ENCODE measurements at places on chromosomes 3 and 15.

GRCh38 chr3:141274411-141275031, 42.9 kb downstream of the PXYLP1 start:
- DNase-seq, result peak; percentile 56

DNA sequence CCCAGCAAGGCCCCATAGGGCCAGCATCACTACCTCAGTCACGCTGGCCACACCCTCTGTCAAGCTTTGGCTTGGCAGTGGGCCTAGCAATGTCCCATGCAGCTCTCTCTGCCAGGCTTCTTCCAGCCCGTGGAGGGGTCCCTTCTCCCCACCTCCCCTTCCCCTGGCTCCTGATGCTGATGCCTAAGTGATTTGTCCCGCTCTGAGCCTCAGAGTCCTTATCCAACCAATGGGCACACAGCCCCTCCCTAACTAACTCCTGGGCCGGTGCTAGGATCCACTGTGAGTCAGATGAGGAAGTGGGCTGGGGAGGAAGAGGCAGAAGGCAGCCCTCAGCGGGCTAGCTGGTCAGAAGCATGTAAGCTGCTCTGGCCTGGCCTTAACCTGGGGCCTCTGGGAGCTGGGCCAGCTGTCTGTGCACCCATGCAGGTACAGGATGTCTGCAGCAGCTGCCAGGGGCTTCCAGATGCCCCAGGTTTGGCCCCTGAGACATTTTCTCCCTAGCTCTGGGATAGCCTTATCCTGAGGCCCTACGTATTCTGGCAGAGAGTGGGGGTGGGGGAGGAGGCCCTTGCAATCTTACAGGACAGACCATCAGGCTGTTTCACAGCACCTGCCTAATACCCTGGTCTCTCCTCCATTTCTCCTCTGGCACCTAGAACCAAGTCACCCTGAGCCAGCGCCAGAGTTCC, 740 bp upstream of the ZBTB47 start:
- DNase-seq, result peak; percentile 91

DNA sequence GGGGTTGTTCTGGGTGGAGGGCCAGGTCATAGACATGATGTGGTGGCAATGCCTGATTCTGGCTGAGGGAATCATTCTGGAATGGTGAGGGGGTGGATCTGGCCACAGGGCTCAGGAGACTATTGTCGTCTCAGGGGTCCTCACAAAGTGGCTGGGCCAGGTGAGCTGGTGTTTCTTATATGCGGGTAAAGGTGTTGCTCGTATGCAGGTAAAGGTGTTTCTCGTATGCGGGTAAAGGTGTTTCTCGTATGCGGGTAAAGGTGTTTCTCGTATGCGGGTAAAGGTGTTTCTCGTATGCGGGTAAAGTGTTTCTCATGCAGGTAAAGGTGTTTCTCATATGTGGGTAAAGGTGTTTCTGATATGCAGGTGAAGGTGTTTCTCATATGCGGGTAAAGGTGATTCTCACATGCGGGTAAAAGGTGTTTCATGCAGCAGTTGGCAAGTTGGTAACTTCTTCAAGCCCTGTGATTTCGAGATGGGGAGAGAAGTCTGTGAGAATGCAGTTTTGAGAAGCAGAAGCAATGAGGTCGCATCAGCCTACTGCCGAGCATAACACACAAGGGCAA, 10.5 kb upstream of the MUC4 start:
- DNase-seq, result no peak

DNA sequence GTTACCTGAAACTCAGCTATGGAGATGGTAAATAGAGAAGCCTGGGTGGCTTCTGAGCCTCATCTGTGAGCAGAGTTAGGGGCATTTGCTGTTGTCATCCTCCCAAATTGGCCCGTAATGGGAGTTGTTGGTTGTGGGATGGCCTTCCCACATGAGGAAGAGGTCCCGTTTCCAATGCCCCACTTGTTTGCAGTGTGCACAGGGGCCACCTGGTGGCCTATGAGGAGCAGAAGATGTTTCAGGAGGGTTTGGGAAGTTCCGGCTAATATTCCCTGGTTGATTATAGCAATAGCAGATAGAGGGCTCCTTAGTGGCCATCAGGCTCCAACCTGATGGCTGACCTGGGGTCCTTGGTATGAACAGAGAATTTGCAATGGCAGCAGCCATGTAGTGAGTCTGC, 1546.5 kb downstream of the OTOL1 start:
- DNase-seq, result no peak

- DNase-seq, result no peak
Measured at GRCh38 chr3:115974940-115975339, 351.6 kb downstream of the GAP43 start.

- DNase-seq, result no peak
Measured at GRCh38 chr3:47098910-47099309, 65.0 kb downstream of the SETD2 start.

GRCh38 chr3:9946112-9947024, 5.8 kb downstream of the PRRT3 start:
- DNase-seq, result no peak

- no peak for DNase-seq
Measured at GRCh38 chr15:59300618-59301139, 72.0 kb downstream of the MYO1E start.

DNA sequence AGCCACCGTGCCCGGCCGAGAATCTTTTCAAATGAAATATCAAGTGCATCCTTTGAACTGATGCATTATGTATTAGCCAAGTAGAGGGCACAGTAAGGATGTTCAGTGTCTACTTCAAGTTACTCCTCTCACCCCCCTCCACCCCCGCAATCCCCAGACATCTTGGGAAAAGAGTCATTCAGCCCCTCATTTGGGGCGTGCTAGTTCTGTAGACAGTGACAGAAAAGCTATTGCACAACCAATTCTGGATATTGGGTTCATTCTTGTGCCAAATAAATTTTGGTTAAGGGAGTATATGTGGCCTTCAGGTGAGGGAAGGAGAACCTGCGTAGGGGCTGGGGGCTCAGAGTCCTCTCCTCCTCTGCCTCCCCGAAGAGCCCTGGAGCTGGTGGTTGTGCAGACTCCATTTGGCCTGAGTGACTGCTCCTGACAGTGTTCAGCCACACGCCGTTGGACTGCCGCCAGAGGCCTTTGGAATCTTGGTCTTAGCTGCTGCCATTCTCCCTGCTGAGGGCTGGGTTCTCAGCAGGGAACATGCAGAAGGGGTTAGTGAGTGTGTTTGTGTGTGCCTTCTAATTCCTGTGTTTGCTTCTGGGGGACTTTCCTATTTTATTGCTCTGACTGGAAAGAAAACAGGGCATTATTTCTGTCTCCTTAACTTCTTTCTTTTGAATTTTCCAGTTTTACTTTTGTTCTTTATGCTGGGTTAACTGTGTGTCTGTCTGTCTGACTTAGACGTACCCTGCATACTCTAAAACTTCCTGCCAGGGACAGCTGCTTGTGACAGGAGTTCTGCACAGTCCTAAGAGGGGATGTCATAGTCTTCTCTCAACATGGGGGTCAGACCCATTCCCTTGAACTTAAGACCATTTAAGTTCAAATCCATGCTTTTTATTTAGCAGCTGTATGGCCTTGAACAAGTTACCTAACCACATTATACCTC, 21.0 kb downstream of the RARB start:
- no peak for DNase-seq

GRCh38 chr3:154022606-154023005, 98.6 kb upstream of the ARHGEF26 start:
- DNase-seq, result no peak

DNA sequence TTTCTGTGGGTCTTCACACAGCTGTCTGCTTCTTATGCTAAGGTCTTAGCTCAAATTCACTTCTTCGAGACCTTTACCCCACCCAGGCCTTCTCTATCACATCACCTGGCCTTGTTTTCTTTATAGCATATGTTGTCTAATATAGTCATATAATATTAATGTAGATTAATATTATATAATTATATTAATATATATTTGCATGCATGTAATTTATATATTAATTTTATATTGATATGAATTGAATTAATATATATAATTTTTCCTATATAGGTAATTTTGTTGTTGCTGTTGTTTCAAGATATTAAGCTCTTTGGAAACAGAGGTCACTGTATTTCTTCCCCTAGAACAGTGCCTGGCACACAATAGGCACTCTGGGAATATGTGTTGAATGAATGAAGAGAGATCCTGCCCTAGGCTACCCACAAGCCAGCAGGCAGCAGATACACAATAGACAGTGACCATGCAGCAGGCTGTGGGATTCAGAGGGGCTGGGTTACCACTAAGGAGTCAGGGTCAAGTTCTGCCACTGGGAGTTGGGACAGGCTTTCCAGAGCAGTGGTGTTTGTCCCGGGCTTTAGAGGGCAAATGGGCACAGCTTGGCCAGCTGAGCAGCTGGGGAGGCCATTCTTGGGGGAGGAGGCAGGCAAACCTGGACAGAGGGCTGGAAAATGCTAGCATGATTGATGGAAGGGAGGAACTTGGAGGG, 126.3 kb downstream of the DNAJB8 start:
- no peak for DNase-seq

DNA sequence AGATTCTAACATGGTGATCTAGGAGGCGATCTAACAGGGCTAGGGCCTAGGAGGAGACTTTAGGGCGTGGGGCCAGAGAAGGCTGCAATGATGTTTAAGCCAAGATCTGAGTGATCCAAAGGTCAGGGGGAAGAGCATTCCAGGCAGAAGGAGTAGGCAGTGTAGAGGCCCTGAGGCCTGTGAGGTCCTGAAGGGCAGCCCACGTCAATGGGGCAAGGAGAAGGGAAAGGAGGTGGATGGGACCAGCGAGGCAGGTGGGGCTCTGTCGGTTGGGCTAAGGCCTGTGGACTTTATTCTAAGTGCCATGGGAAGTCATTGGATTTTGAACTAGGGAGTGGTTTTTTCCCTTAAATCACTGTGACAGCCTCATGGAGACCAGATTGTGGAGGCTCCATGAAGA, 10.2 kb upstream of the DNAH1 start:
- DNase-seq, result no peak

GRCh38 chr3:9957214-9957613, 5.0 kb upstream of the PRRT3 start:
- DNase-seq, result no peak

- no peak for DNase-seq
Measured at GRCh38 chr3:106518516-106518915, 649.7 kb upstream of the CBLB start.

DNA sequence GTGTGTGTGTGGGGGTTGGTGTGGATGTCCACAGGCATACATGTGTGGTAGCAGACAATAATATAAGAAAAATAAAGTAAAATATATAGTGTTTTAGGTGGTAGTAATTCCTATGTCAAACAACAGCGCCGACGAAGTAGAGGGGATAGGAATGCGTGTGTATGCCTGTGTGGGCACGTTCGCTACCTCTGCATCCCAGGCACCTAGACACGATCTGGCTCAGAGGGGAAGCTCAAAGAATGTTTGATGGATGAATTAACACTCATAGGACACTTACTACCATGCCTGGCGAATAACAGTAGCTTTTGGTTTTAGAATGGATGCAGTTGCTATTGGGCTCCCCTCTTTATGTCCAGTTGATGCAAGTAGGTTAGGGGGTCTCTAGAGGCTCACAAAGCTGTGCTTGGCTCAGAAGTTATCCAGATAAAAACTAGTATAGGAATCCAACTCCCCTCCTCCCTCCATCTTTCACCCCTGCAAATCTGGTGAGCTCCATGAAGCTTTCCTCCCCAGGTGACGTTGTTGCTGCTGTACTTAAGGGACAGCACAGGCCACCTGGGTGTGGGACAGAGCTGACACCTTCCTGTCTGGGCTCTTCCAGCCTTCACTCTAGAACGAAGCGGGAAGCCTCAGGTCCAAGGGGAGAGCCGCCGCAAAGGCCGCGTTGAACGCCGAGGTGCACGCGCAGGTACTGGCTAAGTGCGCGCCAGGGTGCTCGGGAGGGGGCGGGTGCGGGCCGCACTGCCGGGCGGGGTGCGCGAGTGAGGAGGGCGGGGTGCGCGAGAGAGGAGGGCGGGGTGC, 192.6 kb upstream of the LYSMD4 start:
- DNase-seq, result peak; percentile 92

GRCh38 chr15:25932696-25933095, 69.6 kb upstream of the ATP10A start:
- no peak for DNase-seq

DNA sequence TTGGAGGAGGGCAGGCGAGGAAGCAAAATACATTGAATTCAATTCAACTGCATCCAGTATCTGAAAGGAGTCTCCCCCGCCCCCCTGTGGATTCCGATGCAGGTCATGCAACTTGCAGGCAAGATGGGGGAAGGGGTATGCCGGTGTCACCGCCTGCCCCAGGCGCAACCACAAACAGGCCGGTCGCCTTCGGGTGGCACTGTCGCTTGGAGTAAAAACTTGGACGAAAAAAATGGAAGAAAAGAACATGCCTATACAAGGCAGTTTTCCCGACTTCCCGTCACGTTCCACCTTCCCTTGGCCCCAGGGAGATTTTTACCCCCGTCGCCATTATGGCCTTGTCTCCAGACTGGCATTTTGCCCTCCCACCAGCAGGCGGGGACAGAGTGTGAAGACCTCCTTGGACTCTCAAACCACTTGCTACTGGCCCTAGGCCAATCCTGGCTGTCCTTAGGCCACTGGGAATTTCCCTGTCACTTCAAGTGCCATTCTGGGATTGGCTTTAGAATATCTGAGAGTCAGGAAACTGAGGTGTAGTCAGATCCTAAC, 1.6 kb upstream of the NTRK3 start:
- DNase-seq, result no peak

DNA sequence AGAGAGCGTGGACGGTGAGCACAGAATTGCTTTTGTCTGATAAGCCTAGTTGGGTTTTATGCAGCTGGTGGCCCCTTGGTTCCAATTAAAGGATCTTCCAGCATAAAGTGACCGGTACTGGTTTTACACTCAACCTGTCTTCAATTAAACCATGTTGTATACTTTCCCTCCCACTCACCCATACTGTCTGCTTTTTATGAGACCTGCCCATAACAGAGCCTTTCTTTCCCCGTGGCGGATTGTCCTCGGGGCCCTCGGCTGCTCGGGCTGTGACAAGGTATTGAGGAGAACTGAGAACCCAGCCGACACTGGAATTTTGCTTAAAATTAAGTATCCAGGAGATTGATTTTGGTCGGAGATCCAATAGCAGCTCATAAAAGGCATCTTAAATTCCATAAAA, 98.4 kb downstream of the TMEM266 start:
- DNase-seq, result no peak

DNA sequence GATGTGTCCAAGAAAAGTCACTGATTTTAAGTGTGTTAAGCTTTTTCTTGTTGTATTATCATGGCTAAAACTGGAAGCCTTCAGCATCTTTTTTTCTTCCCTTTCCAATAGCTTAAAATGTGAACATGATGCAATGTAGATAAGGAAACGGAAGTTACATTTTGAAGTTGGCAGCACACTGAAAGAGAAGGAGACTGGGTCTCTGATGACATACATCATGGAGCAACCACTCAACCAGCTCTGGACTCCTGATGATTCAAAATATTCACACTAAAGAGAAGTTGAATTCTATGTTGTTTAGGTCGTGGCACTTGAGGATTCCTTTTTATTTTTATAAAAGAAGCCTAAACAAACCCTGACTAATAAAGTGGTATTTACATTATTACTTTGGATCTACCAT, 488.3 kb upstream of the ALCAM start:
- no peak for DNase-seq

DNA sequence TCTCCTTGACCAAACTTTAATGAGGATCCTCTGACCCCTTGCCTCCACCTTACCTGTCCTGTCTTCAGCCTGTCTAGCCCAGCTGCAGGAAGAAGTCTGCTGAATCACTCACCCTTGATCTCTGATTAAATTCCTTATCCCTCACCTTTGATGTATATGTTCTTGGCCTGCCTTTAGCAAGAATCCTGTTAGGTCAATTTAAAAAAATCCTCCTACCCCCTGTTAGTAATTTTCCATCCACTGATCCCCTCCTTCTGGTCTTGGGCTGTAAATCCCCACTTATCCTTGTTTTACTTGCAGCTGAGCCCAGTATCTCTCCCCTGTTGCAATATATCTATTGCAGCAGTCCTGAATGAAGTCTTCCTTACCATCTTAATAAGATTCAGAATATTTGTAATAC, 39.0 kb downstream of the MYH15 start:
- DNase-seq, result no peak

All from vagina (tissue), 2 donors.